ENCODE measurements at places on chromosomes 12 and 14.

DNA sequence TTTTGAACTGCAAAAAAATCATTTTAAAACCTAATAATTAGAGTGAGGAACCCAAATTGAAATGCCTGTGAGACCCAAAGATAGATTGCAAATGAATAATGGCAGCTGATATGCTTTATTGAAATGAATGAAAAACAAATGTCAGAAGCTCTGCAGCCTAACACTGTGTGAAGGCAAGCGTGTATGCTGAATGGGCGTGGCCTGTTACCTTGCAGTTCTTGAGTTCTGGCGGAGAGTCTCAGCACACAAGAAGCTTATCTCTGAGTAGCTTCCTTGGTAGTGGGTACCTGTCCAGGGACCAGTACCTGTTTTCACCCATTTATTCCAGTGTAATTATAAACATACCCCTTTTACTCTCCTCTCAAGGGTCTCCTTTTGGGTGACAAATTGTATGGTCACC, 341.2 kb downstream of the NPAS3 start:
- DNase-seq = no peak

- DNase-seq = peak; percentile 12
Measured at GRCh38 chr14:89276424-89276975, 140.5 kb downstream of the FOXN3 start.

GRCh38 chr14:67192366-67192765, 3.1 kb downstream of the GARIN2 start:
- DNase-seq = no peak

DNA sequence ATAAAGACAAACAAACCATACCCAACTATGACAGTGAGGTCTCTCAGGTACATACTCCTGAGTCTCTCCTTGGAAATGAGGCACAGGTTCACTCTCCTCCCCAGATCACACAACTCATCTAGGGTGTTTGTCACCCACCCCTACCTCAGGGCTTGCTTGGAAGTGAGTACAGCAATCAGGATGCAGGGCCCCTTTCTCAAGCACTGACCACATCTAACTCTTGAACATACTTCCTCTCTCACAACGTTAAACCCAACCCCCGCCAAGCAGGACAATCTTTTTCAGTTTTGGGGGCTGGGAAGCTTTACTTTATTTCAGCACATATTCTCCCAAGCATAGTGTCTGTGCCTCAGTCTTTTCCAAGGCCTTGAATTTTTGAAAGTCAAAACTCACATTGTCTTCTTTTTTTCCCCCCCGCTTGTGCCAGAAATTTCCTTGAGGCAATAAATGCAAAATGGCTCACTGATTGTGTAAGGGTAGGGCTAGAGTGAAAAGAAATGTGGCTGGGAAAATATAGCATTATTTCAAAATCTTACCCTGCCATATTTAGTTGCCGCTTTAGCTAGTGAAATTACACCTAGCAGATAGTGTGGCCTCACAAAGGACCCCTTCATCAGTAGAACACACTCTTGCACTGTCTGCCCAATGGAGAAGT, 2.4 kb upstream of the GPR65 start:
- DNase-seq = no peak

GRCh38 chr14:103401223-103402214, 16.3 kb downstream of the MARK3 start:
- peak; percentile 57 for DNase-seq

- DNase-seq = no peak
Measured at GRCh38 chr14:40386433-40386832, 954.2 kb upstream of the FBXO33 start.

DNA sequence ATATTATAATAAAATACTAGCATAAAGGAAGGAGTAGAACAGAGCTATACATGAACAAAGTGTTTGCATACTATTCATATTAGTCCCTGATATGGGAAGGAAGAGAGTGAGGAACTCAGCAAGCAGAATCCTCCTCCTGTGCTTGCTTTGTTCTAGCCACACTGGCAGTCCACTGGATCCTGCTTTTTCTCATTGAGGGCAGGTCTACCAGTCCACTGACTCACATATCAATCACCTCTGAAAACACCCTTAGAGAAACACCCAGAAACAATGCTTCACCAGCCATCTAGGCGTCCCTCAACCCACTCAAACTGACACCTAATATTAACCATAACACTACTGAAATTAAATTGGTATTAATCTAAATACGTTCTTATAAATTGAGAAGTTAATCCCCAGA, 1861.7 kb upstream of the SEL1L start:
- DNase-seq = no peak

DNA sequence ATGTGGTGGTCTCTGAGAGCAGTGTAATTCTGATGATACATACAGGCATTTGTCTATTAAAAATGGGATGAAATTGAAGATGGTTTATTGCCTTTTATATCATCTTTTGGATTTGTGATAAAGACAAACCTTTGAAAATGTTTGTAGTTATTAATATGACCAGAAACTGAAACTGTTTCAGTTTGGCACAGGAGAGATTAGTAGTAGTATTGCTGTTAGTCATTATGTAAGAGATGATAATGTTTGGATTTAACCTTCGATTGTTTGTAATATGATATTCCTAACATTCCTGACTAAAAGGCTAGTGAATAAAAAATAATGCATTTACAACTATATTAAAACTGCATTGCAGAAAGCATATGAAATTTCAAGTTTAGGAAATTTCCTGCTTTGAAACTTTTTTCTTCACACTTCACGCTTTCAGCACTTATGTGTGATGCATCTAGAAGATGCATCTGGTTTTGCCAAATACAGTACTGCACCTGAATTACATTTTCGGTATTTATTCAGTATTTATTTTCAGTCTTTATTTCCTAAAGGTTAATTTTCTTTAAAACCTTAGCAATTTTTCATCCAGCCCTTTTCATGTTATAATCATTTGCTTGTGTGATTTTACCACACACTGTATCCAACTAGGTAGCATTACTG, 25.5 kb downstream of the ADIPOR2 start:
- no peak for DNase-seq

- DNase-seq = no peak
Measured at GRCh38 chr12:79560225-79560889, 130.4 kb downstream of the PAWR start.

- no peak for DNase-seq
Measured at GRCh38 chr14:31988244-31988643, 88.9 kb upstream of the ARHGAP5 start.

GRCh38 chr14:103849151-103849886, 1.9 kb upstream of the PPP1R13B start:
- no peak for DNase-seq

GRCh38 chr14:93895023-93895604, 32.0 kb upstream of the FAM181A start:
- DNase-seq = no peak

DNA sequence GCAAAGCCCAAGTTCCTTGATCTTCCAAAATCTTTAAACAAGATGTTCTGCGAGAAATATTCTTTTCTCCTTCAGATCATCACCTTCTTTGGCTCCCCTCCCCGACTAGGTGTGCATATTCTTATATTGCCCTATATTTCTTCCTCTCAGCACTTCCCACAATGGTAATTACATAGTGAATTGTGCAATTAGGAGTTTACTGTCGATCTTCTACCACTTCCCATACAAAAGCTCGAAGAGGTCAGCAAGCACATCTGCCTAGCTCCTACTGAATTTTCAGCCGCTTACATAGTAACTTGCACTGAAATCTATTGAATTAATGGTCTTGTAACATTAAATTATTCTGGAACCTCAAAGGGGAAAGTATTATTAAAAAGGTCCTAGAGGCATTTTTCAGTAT, 16.7 kb downstream of the OSBPL8 start:
- no peak for DNase-seq

DNA sequence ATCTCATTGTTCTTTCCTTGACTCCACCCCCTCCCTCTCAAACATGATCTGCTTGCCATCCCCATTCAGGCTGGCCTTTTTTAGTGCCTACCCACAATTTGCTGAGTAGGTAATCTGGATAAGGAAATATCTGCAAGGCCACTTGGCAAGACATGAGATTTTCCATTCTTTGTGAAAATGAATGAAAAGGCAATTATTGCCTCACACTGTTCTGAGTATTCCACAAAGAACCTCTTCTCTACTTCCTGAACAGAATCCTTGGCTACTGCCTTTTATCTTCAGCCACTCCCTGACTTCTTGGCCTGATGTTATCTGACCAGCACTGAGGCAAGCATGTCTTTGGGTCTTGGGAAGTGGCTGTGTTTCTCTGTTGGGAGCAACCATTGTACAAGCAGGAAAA, 263.2 kb upstream of the ATP2B1 start:
- DNase-seq = no peak

- DNase-seq = no peak
Measured at GRCh38 chr12:28631831-28632230, 441.6 kb downstream of the CCDC91 start.

- no peak for DNase-seq
Measured at GRCh38 chr14:89910691-89911009, 43.9 kb downstream of the EFCAB11 start.

- no peak for DNase-seq
Measured at GRCh38 chr12:115118177-115118724, 434.3 kb upstream of the TBX3 start.

- DNase-seq = peak; percentile 60
Measured at GRCh38 chr12:122336015-122336946, 70.0 kb upstream of the VPS33A start.

- DNase-seq = peak; percentile 69
Measured at GRCh38 chr14:23009939-23010726, at the start of gene C14orf93. C14orf93 (minus strand) TSS chr14:23010143; CDS start chr14:22999023, 11,120 bp downstream.

GRCh38 chr14:74239848-74240793, 872 bp downstream of the VSX2 start:
- DNase-seq = no peak

GRCh38 chr12:49131894-49132461, 783 bp upstream of the TUBA1B start:
- peak; percentile 57 for DNase-seq

DNA sequence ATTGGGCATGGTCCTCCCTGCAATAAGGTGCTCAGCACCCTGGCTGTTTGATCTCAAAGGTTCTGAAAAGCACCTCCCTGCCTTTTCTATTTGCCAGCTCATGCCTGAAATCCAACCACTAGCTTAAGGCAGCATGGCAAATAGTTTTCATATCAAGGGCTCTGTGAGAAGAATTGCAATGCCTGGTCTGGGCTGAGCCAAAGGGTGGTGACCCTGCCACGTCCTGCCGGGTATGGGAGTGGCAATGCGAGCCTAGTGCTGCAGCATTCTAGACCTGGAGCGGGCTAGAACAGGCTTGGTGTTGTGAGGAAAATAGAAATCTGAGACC, 2.3 kb upstream of the SCNN1A start:
- DNase-seq = no peak

GRCh38 chr14:94019329-94019728, 6.8 kb upstream of the OTUB2 start:
- no peak for DNase-seq

DNA sequence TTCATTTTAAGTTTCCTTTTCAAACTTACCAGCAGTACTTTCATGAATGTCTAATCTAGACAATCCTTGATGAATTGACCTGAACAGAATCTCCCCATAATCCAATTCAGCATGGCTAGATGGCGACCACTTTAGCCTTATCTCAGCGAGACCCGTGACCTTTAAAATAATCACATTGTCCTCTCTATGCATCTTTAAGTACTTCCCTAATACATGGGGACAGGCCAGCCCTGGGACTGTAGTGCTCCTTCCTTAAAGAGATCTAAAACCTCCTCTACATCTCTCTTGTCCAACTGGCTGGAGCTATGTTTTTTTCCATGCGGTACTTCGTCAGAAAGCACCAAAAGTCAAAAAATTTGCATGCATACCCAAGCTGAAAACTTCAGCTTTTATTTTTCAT, 746.0 kb downstream of the VRK1 start:
- no peak for DNase-seq

DNA sequence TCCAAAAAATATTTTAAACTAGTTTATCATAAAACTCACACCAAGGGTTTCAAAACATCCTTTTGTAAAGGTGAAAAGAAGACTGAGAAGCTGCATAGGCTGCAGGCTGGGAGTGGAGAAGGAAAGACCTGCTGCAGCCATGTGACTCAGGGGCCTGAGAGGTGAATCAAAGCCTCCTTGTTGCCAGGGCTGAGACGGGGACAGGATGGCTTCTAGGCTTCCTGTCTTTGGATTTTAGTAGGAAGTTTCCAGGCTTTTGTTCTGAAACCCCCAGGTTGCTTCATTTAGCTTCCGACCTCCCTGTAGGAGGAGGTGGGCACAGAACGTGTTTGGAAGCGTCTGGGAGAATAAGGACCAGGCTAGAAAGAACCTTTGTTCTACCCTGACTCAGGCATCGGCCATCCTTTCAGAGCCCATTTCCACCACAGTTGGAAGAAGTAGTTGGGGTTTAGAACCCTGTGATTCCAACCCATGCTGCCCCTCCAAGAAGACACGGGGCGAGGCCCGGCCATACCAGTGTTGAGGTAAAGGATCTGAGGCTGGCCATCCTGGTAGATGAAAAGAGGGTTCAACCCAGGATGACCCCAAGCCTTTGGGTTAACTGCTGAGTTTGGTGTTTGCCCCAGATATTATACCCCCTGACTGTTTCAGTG, 122.4 kb downstream of the SLC25A47 start:
- no peak for DNase-seq

DNA sequence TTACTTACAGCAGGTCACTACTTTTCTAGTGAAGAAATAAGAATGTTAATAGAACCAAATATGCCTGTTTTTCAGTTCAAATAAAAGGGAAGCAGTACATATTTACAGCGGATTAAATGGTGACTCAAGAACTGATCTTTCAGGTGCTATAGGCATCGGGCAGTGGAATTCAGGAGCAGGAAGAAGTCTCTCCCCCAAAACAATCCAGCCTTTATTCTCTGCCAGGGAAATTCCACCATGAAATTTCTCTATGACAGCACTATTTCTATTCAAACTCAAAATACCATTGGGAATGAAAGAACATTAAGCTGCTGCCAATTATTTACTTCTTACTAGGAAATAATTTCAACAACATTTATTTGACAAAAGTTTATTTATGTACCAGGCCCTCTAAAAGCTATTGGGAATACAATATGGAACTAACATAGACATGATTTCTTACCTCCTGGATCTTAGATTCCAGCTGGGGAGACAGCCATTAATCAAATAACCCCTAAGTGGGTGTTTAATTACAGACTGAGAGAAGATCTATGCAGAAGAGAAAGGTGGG, 60.3 kb upstream of the KRR1 start:
- DNase-seq = no peak

GRCh38 chr12:59937148-59937547, 341.3 kb downstream of the SLC16A7 start:
- peak; percentile 50 for DNase-seq

Measured in ACHN (cell line).